ENCODE measurements at places on chromosomes 11 and 22. TPM values are rescaled to one million over a fixed set of nuclear protein-coding genes. Genes with fewer than 3 reads are reported as not detected.
A peak's percentile ranks its signal among the peaks of the same experiment; 100 is the strongest.

OR5B21 gene
- total RNA-seq = not detected

MGAT3 gene
- total RNA-seq = 38.0 TPM

GRCh38 chr11:65872586-65873317 lies at the start of gene EFEMP2:
TSS of gene EFEMP2 (minus strand) at chr11:65872800. CDS start at chr11:65872354, 446 bp downstream.
- DNase-seq = peak; percentile 68

DNA sequence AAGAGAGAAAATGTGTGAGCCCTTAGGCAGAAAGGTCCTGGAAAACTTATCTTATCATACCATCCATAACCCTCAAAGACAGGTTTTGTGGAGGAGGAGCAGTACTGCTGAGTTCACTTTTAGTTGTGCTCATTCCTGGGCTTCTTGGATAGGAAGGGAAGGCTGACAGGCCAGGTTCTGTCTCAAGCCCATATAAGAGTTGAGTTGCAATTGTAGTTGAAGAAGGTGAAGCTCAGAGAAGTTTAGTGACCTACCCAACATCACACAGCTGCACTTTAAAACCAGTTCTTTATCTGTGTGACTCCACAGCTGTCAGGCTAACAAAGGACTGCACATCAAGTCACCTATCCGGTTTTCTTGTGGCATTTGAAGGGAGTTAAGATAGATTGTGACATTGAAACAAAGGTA lies 13.0 kb downstream of the TEAD1 start:
- no peak for DNase-seq

GRCh38 chr11:120773501-120774031 lies 250.3 kb upstream of the TBCEL start:
- DNase-seq = peak; percentile 47

DNA sequence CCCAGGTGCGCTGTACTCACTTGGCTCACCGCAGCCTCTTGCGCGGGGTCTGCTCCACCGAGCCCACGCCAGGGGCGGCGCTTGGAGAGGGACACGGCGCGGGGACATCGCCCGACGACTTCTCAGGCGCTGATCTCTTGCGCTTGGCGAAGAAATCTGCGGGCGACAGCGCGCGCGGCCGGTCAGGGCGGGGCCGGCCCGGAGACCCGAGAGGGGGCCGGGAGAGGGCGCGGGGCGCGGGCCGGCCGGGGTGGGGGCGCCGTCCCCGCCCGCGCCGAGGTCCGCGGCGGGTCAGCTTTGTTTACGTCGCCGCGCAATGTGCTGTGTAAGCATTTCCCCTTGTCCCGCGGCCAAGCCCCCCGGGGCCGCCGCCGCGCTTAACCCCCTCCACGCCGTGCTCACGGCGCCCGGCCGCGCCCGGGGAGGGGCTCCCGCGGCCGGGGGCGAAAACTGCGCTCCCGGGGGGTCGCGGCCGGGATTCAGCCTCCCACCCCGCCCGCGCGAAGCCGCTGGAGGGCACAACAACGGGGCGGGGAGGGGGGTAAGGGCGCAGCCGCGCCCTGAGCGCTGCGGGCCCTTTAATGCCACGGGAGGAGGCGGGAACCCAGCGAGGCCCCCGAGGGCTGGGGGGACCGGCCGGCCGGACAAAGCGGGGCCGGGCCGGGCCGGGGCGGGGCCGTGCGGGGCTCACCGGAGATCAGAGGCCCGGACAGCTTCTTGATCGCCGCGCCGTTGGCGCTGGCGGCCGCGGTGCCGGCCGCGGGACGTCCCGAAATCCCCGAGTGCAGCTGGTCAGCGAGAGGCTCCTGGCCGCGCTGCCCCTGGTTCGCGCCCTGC lies 1.4 kb downstream of the CDKN1C start:
- peak; percentile 68 for DNase-seq

DNA sequence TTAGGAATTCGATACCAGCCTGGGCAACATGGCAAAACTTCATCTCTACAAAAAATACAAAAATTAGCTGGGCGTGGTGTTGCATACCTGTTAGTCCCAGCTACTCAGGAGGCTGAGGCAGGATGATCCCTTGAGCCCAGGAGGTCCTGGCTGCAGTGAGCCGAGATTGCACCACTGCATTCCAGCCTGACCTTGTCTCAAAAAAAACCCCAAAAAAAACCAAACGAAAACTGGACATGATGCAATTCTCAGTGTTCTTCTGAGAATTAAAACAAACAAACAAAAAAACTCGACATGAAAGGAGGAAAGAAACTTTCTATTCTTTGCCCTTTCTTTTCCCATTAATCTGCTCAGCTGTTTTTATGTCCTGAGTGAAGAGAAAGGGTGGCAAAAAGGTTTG lies 7.4 kb downstream of the MED17 start:
- no peak for DNase-seq

IL17RA gene
- 6.5 TPM for total RNA-seq

- DNase-seq = no peak
Measured at GRCh38 chr22:49398115-49398514, 429.6 kb downstream of the BRD1 start.
